ENCODE measurements at places on chromosomes 13 and 19.
A peak's percentile ranks its signal among the peaks of the same experiment; 100 is the strongest.

GRCh38 chr19:30593356-30593755 lies 221.2 kb downstream of the ZNF536 start:
- DNase-seq, result no peak

DNA sequence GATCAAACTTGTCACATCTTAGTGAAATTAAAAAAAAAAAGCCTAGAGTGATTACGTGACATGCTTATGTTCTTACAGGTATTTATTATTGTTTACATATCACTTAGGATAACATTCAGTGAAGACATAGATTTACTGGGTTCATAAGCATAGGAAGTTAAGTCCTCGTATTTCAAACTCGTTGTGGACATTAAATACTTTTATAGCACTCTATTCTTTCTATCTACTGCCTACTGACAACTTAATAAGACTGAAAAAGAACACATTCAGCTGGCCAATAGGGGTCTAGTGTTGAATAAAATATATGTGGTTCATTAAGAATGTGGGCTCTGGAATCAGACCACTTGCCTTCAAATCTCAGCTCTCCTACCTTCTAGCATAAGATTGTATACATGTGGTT lies 1927.4 kb downstream of the PCDH9 start:
- no peak for DNase-seq

DNA sequence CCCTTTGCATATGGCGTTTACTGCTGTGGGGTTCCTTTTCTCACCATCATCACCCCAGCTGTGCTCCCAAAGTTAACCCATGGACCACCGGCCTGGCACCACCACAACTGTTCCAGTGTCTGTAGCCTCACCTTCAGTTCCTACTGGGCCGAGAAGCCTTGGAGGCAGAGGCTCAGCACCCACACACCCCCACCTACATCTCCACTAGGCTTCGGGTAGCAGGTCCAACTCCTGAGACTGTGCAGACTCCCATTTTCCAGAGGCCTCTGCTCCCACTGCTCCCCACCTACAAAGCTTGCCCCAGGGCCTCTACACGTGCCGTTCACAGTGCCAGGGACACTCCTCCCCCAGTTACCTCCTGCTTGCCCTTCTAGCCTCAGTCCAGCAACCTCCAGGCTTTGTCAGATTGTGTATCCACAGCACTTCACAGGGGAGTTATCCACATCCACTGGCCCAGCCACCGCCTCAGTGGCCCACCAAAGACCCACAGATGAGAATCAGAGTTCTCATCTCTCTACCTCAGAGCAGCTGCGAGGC lies 14.1 kb downstream of the SLC27A5 start:
- DNase-seq, result no peak

DNA sequence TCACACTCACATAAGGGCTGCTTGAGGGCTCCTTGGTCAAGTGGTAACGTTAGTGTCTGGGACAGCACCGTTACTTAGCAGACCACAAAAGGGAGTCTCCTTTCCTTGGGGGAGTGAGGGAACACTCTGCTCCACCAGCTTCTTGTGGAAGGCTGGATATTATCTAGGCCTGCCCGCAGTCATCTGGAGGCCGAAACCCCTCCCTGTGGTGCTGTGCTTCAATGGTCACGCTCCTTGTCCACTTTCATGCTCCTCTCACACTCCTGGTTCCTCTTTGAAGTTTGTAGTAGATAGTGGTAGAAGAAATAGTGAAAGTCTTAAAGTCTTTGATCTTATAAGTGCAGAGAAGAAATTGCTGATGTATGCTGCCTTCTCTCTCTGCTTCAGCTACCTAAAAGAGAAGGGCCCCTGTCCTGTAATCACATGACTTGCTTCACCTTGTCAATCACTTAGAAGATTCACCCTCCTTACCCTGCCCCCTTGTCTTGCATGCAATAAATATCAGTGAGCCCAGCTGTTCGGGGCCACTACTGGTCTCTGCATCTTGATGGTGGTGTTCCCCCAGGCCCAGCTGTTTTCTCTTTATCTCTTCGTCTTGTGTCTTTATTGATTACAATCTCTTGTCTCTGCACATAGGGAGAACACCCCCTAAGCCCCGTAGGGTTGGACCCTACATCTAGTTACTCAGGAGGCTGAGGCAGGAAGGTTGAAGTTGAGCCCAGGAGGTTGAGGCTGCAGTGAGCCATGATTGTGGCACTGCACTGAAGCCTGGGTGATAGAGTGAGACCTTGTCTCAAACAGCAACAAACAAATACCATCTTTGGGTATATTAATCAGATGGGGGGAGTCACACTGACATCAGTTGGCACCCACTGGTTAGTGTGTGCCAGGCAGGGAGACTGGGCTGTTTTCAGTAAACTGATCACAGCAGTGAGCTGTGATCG lies 11.6 kb upstream of the MZF1 start:
- no peak for DNase-seq

DNA sequence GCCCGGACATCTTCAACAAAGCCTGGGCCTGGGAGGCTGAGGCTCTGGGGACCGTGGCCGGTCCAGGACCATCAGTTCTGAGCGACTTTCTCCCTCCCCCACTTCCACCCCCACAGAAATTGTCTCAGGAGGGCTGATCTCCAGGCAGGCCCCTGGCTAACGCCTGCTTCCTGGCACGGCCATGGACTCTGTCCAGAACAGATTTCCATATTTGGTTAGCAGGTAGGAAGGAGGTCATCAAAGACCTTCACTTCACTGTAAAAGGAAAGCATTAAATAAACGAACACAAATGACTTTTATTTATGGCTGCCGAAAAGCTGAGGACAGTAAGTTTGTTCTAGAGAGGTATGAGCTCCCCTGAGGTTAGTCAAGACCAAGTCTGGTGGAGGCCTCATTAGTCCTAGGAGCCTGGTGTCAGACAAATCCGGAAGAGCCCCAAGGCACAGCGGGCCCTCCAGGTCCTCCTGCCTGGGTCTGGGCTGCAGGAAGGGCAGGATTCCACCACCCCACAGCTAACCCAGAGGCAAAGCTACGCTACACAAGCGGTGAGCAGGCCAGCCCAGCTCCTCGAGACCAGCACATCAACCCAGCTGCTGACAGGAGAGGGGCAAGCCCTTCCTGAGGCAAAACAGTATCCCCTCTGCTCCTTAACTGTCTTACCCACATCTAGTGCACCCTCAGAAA lies 4.6 kb upstream of the PLPP2 start:
- DNase-seq, result no peak

- DNase-seq, result peak; percentile 85
These were observed 75.2 kb upstream of the MCF2L start for GRCh38 chr13:112893570-112894422.

DNA sequence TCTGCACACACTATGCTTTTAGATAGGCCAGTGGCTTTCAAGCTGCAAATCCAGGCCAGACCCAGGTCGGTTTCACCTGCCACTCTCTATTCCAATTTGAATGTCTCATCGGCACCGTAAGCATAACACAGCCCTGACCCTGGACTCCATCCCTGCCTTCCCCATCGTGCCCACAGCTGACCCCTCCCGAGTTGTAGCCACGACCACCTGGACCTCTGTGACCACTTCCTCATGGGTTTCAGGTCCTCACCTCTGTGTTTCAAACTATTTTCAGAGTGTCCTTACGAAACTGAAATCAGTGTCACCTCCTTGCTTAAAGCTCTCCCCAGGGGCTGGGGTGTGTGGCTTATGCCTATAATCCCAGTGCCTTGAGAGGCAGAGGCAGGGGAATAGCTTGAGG lies 9.0 kb upstream of the HSH2D start:
- DNase-seq, result no peak

DNA sequence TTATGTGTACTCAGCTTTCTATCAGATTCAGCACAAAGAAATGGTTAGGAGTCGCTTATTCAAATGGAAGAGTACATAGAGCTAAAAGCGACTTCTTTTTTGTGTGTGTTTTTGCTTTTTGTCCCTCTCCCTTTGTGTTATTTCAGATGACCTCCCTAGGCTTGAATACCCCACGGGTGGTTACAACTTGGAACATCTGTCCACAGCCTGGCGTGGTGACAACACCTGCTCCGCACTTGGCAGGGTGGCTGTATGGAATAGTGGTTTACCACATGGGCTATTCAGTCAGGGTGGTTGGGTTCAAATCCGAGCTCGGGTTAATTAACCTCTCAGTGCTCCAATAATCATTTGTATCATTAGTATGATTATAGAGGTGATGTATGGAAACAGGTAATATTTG lies 151.6 kb upstream of the FREM2 start:
- no peak for DNase-seq

- DNase-seq, result no peak
These were observed 11.3 kb upstream of the IGSF23 start for GRCh38 chr19:44602081-44602480.

DNA sequence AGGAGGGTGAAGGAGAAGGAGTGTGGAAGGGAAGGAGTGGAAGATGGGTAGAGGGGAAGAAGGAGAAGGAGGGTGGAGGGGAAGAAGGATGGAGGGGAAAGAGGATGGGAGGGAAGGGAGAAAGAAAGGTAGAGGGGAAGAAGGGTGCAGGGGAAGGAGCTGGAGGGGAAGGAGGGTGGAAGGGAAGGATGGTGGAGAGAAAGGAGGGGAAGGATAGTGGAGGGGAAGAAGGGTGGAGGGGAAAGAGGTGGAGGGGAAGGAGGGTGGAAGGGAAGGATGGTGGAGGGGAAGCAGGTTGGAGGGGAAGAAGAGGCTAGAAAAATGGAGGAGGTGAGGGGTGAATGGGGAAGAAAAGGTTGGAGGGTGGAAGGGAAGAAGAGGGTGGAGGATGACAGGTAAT lies 927.9 kb downstream of the UQCRFS1 start:
- DNase-seq, result no peak

- no peak for DNase-seq
These were observed 546 bp downstream of the UBXN6 start for GRCh38 chr19:4456843-4457653.

- DNase-seq, result peak; percentile 34
These were observed 19.2 kb downstream of the SIGLEC8 start for GRCh38 chr19:51439021-51439465.

DNA sequence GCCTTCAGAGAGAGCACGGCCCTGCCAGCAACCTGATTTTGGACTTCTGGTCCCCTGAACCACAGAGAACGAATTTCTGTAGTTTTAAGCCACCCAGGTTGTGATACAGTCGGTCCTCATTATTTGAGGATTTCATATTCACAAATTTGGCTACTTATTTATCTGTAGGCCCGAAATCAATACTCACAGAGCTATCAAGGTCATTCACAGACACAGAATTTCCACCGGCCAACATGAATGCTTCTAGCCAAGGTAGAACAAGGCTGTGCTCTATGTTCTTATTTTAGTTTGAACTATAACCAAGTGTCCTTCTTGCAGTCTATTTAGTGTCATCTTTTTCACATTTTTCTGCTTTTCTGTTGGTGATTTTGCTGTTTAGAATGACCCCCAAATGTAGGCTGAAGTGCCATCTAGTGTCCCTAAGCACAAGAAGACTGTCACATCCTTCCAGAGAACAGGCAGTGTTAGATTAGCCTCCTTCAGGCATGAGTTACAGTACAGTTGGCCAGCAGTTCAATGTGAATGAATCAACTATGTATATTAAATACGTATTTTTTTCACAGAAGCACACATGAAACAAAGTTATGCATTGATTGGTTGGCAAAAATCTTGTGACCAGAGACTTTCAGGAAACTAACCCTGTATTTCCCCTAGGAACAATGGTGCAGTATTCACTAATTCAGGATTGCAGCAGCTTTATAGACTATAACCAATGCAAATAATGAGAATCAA lies 63.5 kb downstream of the C13orf42 start:
- no peak for DNase-seq

DNA sequence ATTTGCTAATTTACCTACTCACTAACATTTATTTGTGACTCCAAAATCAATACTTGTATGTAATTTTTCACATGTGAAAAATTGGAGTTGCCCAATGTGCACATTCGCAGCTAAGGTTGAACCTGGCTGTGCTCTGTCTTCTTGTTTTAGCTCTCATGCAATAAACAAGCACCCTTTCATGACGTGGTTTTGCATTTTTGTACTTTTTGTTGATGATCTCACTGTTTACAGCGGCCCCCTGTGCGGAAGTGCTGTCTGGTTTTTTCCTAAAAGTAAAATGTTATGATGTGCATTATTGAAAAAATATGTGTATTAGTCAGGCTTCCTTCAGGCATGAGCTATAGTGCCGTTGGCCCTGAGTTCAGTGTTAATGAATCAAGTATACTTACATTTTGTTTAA lies 18.1 kb downstream of the DGKH start:
- no peak for DNase-seq

- no peak for DNase-seq
These were observed 55.4 kb downstream of the CHST8 start for GRCh38 chr19:33676999-33677665.

All from T47D (cell line).